ENCODE measurements at places on chromosomes 1 and 21. TPM values are rescaled to one million over a fixed set of nuclear protein-coding genes. Genes with fewer than 3 reads are reported as not detected.

DNA sequence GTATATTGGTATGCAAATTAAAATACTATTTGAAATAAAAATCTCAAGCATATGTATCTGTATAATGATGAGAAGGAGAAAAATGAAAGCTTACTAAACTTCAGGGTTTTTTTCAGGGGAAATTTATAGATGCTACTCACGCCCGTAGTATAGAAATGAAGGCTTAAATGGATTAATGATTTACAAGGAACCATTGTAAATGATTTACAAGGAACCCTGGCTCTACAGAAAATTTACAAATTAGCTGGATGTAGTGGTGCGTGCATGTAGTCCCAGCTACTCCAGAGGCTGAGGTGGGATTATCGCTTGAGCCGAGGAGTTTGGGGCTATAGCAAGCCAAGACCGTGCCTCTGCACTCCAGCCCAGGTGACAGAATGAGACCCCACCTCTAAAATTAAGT, 150.5 kb downstream of the PCBP3 start:
- no peak for DNase-seq

Gene TEX38
- total RNA-seq = not detected

- DNase-seq = no peak
Measured at GRCh38 chr1:31523769-31524168, 52.5 kb upstream of the TINAGL1 start.

GRCh38 chr1:230800891-230801840, 54.0 kb downstream of the CAPN9 start:
- no peak for DNase-seq

DNA sequence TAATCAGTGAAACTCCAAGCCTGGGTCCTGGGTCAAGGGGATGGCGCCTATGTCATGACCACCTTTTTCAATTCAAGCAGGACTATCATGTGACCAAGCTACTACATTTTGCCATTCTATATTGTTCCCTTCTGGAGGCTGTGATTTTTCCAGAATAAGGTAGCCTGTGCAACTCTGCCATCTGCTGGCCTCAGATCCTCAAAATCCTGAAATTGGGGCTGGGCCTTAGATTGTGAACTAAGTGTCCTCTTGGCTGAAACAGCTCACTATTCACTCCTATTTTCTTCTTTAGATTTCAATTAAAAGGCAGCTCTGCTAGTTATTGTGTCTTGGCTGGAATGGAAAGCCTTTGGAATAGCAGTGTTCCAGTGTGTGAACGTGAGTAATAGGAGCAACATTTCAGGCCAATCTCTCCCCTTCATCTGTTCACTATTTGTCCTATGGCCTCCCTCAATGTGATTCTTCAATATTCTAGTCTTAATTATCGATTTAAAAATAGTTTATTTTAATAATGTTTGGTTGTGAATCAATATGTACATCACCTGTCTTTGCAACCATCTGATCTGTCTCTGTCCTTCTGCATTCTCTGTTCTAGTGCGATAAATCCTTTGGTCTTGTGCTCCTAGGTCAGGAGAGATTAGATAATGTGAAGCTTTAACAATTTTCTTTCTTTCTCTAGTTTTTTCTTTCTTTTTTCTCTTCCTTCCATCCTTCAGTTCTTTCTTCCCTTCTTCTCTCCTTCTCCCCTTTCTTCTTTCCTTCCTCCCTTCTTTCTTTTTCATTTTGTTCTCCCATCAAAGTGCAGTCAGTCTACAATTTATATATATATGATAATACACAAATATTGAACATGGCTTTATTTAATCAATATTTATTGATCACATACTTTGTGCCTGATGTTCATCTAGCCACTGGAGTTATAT, 69.8 kb downstream of the CR1 start:
- no peak for DNase-seq

GRCh38 chr1:197980457-197980856, 63.3 kb downstream of the LHX9 start:
- no peak for DNase-seq

GRCh38 chr1:167216809-167217208, 3.9 kb upstream of the POU2F1 start:
- no peak for DNase-seq

Gene KCNE2
- 0.84 TPM for total RNA-seq

- no peak for DNase-seq
Measured at GRCh38 chr1:107687849-107688753, 276.9 kb downstream of the VAV3 start.

Gene CD5L
- not detected for total RNA-seq

DNA sequence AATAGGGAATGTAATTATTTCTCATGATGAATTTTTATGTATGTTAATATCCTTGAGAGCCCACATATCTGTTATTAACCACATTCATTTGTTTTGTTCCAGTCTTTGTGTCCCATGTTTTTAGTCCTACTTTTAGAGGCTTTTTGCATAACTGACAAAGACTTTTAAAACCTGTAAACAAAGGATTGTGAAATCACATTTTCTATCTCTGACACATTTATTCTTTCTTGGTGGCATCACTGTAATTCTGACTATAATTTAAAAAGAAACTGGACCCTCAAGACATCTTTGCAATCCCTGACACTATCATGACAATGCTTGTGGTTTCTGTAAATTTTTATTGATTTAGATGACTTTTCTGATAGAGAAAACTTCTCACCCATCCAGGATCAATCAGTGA, 313.1 kb downstream of the SIPA1L2 start:
- DNase-seq = no peak
